ENCODE measurements at places on chromosomes 5 and 9.

DNA sequence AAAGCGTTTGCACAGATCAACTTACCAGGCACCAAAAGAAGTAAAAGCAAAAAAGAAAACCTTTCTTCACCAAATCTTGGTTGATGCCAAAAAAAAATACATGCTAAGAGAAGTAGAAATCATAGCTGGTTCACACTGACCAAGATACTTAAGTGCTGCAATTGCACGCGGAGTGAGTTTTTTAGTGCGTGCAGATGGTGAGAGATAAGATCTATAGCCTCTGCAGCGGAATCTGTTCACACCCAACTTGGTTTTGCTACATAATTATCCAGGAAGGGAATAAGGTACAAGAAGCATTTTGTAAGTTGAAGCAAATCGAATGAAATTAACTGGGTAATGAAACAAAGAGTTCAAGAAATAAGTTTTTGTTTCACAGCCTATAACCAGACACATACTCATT lies 36.4 kb upstream of the CCDC152 start:
- no peak for DNase-seq

- no peak for DNase-seq
Measured at GRCh38 chr5:16609412-16609811, 7.4 kb downstream of the RETREG1 start.

- no peak for DNase-seq
Measured at GRCh38 chr5:107538805-107539445, 131.8 kb downstream of the EFNA5 start.

DNA sequence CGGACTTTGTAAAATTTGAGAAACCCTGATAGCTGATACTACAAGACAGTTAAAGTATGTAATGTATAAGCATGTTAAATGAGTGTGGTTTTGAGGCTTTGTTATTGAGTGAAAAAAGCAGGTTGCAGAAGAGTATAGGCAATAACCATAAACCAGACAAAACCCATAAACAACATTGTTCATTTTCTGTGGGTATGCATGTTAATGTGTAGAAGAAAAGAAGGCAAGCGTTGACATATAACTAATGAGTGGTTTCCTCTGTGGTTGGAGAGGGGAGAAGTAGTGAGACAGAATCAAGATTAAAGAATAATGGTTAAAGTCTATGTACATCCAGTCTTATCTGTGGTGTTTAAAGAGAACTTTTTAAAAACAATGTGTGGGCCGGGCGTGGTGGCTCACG lies 26.2 kb downstream of the RAD23B start:
- no peak for DNase-seq

- no peak for DNase-seq
Measured at GRCh38 chr5:31986101-31986500, 188.0 kb downstream of the GOLPH3 start.

GRCh38 chr9:121819428-121820231 lies 168.2 kb downstream of the DAB2IP start:
- DNase-seq = no peak

DNA sequence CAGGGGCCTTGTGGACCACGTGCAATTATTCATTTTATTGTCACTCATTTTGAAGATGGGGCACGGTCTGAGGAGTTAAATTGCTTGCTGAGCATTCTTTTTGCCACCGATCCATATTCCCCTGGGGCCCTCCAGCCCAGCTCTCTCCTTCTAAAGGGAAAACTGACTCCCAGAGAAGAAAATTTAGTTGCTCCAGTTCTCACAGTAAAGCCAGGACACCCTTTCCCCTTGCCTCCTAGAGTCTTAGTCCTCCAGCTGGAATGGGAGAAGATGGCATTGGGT lies 1.0 kb upstream of the PANK3 start:
- DNase-seq = no peak

DNA sequence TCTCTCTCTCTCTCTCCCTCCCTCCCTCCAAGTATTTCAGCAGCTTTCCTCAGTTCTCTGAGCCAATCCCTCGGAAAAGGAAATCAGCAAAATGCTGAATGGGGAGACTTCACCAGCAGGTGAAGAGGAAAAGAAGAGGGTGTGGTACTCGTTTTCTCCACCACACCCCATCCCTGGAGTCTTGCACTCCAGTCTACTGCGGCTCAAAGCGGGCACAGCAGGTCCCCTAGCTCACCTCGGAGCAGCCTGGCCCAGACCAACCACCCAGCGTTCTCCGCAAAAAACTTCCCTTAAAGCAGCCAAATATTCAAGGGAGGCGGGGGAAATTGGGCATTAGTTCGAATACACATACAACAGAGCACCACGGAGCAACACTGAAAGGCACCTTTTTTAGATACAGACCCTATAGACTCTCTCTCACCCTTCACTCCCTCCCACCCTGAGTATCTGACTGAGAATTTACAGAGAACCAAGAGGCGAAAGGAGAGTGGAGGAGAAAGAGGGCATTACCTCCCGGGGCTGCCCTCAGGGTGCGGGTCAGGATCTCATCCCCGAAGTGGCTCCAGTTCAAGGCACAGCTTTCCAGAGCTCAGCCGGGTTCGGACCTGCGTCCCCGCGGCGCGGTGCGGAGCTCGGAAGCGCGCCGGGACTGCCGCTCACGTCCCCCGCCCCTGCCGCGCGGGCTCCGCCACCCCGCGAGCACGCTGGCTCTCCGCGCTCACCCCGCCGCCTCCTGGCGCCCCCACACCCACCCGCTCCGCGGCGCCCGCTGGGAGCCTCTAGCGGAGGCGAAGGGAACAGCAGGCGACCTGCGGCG lies 1638.5 kb upstream of the C9orf72 start:
- DNase-seq = peak; percentile 90

DNA sequence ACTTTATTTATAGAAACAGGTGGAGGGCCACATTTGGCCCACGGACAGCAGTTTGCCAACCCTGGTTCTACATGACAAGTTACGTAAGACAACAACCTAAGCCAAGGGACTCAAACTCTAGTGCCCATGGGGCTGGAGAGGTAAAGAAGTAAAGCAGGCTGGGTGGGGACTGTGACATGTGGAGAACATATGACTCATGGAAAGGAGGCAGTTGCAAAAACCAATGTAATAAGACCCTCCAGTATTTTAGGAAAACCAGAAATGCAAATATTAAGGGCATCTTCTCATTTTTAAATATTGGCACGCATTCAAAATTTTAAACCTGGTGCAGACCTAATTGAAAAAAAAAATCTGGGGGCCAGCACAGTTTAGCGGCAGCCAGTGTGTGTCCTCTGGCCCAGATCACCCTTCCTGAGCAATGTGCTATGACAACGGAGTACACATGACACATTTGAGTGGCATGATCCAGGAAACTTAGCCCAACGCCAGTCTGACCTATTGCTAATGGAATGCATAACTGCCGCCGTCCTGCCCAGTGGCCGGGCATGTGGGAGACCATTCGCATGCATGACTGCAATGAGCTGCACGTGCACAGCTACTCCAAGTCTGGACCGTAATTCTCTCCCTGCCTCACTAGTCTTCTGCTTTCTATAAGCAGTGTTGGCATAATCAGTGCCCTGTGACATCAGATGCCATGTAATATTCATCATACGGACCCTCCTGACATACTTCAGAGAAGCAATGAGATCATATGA lies 97.2 kb downstream of the SH3TC2 start:
- no peak for DNase-seq

DNA sequence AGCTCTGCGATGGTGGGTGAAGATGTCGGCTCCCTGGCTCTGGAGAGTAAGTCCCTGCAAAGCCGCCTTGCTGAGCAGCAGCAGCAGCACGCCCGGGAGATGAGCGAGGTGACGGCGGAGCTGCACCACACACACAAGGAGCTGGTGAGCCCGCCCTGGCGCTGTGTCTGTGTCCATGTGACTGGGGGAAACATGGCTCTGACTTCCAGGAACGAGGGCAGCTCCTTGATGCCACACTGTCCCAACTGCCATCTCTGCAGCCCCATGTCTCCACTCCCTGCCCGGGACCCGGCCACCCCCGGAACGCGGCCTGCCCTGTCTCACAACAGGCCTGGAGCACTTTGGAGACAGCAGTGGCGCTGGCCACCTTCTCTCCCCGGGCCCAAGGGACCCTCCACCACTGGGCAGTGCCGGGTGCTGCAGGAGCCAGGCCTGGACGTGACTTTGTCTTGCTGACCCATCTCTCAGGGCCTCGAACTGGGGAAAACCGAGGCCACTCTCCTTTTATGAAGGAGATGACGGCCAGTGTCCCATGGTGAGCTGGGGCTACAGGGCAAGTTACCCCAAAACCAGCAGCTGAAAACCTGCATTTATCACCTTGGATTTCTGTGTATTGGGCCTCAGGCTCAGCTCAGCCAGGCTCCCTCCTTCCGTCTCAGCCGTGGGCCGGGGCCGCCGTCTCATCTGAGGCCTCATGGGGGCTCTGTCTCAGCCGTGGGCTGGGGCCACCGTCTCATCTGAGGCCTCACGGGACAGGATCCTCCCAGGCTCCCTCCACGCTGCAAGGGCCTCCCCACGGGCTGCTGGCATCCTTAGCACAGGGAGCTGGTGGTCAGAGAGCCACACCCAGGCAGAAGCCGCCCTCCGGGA lies 28.6 kb downstream of the CEP72 start:
- no peak for DNase-seq

GRCh38 chr9:120410925-120411501 lies 169.0 kb downstream of the CDK5RAP2 start:
- DNase-seq = no peak

DNA sequence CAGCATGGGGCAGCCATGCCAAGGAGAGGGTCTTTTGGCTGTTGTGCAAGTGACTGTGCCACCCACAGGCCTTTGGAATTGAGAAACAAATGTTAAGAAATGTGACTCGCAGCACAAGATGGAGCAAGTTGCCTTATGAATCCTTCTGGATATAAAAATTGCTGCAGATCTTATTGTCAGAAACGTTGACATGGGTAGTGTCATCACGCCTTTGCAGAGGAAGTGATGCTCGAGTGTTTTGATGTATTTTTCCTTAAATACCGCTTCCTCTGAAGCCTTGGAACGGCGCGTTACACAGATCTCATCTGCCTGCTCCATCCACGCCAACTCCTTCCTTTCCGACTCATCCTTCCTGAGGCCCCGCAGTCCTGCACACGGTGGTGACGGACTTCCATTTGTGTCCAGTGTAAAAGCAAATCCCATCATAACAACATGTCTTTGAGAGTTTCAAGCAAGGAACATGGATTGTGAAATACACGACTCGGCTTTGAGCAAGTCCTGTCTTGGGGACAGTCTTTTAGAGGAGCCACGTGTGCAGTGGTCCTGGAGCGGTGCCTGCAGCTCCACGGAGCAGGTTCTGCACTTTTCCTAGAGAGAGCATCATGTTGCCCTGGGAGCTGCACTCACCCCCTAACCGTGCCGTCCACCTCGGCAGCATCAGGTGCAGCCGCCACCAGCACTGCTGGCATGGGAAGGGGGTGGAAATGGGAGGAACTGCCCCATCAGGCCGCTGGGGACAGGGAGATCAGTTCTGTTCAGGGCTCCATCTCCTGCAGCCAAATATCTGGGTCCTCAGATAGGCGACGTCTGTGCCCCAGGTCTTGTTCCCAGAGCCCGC lies 15.1 kb downstream of the ROPN1L start:
- DNase-seq = no peak

DNA sequence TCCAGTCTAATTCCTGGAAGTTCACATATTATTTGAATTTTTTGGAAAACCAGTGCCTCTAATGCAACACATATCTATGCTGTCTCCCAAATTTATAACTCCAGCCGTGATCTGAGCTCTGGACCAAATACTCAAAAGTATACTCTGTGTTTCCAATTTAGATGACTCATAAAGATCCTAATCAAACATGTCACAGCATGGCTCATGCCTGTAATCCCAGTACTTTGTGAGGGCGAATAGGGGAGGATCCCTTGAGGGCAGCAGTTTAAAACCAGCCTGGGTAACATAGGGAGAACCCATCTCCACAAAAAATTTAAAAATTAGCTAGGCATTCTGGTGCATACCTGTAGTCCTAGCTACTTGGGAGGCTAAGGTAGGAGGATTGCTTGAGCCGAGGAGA lies 388.0 kb downstream of the CDH12 start:
- DNase-seq = no peak

- DNase-seq = peak; percentile 64
Measured at GRCh38 chr5:38258319-38259061, at the start of gene EGFLAM. EGFLAM (plus strand) TSS chr5:38258559; CDS start chr5:38258755, 196 bp downstream.

- DNase-seq = no peak
Measured at GRCh38 chr5:23473915-23474314, 33.5 kb upstream of the PRDM9 start.

- no peak for DNase-seq
Measured at GRCh38 chr5:132056610-132057497, 3.6 kb upstream of the IL3 start.

GRCh38 chr9:107866711-107867311 lies 377.2 kb upstream of the KLF4 start:
- DNase-seq = no peak

DNA sequence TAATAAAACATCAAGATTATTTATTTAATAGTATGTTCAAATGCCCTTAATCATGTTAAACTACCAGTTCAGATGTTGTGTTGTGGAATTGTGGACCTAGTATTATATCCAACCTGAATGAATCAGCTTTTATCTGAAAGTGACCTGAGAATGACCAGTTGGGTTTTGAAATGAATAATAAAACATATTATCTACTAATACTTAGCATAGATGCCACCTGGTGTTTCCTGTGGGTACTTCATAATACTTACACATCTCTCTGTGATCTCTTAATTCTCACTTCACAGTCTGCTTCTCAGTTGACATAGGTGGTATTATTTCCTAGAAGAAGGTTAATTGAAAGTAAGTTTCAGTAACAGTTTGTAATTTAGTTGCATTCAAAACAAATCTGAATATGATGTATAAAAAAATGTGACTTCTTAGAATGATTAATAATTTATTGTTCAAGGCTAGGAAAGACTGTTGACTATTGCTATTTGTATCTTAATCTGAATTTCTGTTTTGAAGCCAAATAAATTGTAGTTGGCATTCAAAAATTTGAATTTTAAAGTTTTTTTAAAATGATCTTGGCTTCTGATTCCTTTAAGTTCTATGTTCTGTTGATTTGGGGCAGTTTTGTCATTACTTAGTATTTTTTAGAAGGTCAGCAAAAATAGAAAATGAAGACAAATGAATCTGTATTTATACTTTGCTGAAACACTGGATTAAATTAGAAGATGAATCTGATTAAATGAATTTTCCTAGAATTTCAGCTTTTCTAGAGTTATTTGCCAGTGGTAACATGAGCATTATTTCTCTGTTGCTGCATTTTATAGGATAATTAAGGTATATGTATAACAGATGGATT lies 48.2 kb downstream of the KIF2A start:
- no peak for DNase-seq

- no peak for DNase-seq
Measured at GRCh38 chr9:96150324-96151227, 151.4 kb downstream of the HSD17B3 start.

GRCh38 chr9:110316261-110317075 lies 21.2 kb downstream of the TXNDC8 start:
- DNase-seq = no peak

GRCh38 chr5:181224390-181225229 lies 1.5 kb downstream of the TRIM41 start:
- DNase-seq = no peak

- no peak for DNase-seq
Measured at GRCh38 chr9:128372188-128372641, 1.0 kb downstream of the URM1 start.

- no peak for DNase-seq
Measured at GRCh38 chr5:135861641-135862040, 27.2 kb downstream of the SLC25A48 start.

Measured in NCI-H748 treated with DMSO at 0.1 percent for 48 hours (cell line).